NCI-H1694 treated with DMSO at 0.1 percent for 48 hours (cell line): ENCODE measurements at places on chromosomes 6 and 20.

DNA sequence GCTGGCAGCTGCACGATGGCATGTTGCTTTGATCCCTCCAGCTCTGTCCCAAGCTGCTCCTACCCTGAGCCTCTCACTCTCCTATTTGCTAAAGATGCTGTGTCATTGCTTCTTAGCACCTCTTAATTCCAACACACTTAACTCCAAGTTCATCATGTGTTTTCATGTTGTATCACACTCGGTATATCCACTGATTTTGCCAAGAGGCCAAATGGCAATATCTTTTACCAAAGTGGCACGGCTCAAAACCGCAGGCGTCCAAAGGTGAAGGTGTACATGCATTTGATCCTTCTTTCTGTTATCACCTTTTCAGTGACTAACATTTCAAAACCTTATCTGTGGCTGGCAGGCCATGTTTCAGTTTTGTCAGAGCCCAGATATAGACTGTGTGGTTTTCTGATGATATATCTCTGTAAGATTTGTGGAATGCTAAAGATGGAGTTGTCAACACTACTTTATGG, 217.0 kb downstream of the TBX18 start:
- DNase-seq, result no peak

GRCh38 chr20:63495741-63496595, 2.9 kb downstream of the EEF1A2 start:
- DNase-seq, result peak; percentile 18

- no peak for DNase-seq
These were observed 21.3 kb upstream of the UTRN start for GRCh38 chr6:144263786-144264185.

- DNase-seq, result peak; percentile 4
These were observed 302.2 kb upstream of the EPHA7 start for GRCh38 chr6:93721386-93722048.

GRCh38 chr20:33812908-33813462, 1.8 kb downstream of the CHMP4B start:
- no peak for DNase-seq

DNA sequence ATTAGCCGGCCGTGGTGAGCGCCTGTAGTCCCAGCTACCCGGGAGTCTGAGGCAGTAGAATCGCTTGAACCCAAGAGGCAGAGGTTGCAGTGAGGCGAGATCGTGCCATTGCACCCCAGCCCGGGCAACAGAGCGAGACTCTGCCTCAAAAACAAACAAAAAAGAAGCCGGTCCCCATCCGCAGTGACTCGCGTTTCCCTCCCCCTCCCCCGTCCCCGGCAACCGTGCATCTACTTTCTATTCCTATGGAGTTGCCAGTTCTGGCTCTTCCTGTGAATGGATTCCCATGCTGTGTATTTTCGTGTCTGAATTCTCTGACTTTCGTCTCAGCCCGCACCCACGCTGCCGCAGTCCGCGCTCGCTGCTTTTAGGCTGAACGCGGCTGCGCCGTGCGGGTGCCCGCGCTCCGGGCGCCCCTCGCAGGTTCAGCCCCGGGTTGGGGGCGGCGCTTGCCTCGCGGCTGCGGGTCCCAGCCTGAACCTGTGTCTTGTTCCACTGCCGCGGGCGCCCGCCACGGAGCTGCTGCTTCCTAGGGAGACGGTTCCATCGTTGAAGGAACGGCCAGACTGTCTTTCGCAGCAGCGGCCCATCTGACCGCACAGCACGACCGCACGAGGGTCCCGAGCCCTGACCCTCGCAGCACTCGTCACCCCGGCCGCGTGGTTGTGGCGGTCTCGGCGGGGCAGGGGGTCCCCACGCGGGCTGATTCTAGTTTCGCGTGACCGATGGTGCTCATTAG, 1.1 kb upstream of the MRGBP start:
- DNase-seq, result peak; percentile 66

GRCh38 chr6:36131511-36132245, 1.4 kb downstream of the MAPK13 start:
- no peak for DNase-seq

DNA sequence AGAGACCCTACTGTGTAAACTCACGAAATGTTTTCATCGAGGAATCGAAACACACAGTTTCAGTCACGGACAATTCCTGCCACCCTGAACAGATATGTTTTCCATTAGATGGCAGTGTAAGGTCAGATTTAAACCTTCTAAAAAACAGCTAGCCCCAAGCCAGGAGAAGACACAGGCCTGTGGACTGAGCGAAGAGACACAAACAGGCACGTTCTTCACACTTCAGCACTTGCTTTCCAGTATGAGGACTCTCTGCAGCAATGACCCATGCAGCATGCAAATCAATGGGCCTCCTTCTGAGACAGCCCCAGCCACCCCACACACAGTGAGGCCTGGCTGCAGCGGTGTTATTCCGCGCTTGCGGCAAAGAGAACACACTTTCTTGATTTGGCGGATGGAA, 31.9 kb downstream of the HUS1B start:
- DNase-seq, result no peak

DNA sequence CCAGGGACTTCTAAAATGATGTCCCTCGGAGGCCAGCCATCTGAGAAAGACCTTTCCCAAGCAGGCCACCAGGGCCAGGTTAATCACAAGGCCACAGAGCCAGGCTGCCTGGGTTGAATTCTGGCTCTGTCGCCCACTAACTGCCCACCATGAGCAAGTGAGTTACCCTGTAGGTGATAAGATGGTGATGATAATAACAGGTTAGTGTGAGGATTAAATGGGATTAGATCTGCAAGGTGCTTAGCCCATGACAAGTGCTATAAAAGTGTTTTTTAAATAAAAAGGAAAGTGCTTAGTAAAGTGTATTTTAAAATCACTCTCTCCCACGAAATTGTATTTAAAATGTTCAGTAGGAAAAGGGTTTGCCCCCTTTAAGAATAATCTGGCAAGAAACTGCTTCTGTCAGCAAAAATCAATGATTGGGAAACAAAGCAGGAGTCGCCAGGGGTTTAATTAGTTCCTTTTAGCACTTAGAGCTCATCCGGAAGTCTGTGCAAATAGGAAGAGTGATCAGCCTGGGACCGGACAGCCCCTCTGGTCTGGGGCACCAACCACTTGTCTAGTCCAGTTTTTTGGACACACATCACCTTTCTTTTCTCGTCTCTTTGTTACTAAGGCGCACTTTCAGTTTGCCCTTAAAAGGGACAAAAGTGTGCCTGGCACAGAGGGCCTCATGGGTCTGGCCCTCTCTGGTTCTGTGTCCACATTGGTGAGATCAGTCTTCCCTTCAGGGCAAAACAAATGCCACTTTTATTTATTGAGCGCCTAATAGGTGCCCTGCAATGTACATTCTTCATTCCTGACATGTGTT, 150.4 kb downstream of the GRM4 start:
- DNase-seq, result no peak

- DNase-seq, result peak; percentile 87
These were observed 24.2 kb downstream of the NQO2 start for GRCh38 chr6:3023663-3024483.

GRCh38 chr6:113095841-113096240, 748.7 kb downstream of the RFPL4B start:
- DNase-seq, result no peak

DNA sequence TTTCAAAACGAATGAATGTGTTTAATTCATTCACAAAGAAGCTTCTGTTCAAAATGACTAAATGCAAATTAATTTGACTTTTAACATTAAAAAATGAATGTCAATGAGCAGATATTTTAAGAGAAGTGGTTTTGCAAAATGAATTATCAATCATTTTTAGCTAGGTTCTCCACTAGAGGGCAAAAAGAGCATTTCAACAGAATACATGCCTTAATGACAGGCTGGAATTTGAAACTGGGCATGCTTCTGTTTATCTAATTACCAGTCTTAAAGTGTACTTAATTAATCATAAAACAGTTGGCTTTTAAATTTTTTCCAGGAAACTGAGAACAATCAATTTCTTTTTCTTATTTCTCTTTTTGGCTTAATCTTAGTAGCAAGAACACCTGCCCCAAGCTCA, 63.8 kb upstream of the TINAG start:
- DNase-seq, result peak; percentile 11

GRCh38 chr6:166579237-166579850, 7.1 kb downstream of the RAMACL start:
- no peak for DNase-seq

DNA sequence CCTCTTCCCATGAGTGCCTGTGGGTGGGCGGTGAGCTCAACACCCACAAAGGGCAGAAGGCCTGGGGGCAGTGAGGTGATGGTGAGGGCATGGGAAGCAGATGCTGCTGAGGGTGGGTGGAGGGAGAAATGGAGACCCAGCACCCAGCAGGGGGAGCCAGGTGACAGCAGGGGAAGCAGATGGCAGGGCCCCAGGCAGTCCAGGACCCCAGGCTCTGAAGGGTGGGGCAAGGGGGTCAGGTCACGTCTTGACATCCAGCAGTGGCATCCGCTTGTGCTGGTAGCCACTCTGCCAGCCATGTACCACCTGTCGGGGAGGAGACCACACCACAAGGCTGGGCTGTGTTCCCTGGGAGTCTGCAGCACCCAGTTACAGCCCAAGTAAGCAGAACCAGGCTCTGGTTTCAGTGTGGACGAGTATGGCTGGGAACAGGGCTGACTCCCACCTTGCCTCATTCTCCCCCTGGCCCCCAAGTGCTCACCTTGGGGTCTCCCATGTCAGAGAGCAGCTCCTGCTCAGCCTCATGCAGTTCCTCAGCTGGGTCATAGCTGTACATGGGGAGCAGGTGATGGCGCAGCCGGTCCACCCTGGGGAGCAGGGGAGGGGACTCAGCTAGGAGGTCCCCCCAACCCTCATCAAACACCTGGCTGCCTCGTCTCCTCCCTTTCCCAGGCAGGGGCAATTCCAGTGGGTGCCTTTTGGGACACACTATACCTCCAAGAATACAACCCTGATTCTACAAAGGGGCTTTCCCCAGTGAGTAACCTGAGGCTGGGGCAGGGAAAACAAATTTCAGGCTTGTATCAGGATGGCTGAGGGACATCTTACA, 2.0 kb downstream of the SMIM29 start:
- DNase-seq, result peak; percentile 47

- no peak for DNase-seq
These were observed 130.8 kb downstream of the SCAF8 start for GRCh38 chr6:154864066-154864430.

GRCh38 chr6:143941852-143942627, 66.0 kb downstream of the PLAGL1 start:
- peak; percentile 20 for DNase-seq

- no peak for DNase-seq
These were observed 7.3 kb downstream of the DLGAP4 start for GRCh38 chr20:36313476-36313875.

GRCh38 chr6:87209812-87210211, 54.4 kb downstream of the ZNF292 start:
- DNase-seq, result no peak

DNA sequence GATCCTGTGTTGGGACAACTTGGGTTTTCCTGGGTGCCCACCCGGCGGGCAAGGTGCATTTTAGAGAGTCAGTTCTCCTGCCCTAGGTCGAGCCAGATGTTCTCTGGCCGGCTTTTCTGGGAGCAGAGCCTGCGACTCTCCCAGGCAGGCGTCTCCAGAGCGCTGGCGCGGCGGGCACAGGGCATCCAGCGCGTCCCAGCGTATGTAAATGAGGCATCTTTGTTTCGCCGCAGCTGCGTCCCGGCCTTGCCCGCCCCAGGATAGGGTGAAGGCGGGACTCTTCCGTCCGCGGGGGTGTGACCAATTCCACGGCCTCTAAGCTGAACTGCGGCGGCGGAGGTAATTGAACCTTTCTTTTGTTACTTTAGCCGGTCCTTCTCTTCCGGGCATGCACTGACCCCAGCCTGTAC, 9.1 kb downstream of the GRIK2 start:
- DNase-seq, result no peak

GRCh38 chr6:57283911-57284455, 33.4 kb upstream of the PRIM2 start:
- DNase-seq, result no peak

- no peak for DNase-seq
These were observed 737.0 kb upstream of the ADGRB3 start for GRCh38 chr6:67897998-67898607.

DNA sequence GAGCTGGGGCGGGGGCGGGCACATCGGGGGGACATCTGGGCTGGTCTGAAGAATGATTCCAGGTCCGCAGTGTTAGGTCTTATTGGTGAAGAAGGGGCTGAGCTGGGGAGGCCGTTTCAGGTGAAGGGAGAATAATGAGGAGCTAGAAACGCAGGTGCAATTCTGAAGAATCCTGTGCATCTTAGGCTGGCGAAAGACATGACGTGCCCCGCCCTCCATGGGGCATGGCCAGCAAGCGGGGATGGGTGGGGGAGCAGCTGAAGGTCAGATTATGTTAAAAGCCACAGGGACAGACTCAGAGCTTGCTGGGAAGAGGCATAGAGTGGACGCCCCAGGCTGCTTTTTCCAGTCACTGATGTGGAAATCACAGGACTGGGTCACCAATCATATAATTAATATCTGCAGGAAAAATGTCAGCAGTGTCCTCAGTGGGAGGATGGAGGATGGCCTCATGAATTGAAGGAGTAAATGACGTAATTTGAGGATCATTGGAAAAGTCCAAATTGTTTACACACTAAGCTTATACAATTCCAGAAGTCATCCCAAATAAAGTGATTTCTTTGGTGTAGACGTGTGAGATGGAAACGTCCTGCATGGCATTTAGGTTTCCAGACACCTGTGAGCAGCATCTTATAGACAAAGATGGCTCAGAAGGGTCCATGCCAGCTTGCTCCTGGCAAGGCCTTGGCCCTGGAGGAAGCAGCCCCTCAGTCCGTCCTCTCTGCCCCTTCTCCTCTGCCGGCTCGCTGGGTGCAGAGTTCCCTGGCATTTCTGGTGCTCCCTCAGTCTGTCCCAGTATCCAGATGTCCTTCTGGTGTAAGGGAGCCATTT, 109.6 kb upstream of the FRMD1 start:
- DNase-seq, result no peak

DNA sequence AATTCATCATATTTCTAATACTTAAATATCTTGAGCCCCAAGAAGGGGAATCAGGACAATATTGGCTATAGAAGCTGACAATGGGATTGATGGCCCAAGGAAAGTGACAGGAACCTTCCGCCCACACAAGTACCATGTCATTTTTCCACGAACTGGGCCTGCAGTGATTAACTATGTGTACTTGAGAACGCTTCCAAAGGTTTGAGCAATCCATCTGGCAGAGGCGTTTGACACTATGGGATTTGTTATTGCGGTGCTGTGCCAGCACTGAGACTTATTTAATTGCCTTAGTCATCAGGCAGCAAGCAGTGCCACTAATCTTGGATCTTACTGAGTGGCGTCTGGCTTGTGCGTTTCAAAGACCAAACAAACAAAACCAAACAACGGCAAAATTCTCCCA, 135.6 kb upstream of the UST start:
- DNase-seq, result no peak
